ENCODE measurements at places on chromosomes 1 and 21.

DNA sequence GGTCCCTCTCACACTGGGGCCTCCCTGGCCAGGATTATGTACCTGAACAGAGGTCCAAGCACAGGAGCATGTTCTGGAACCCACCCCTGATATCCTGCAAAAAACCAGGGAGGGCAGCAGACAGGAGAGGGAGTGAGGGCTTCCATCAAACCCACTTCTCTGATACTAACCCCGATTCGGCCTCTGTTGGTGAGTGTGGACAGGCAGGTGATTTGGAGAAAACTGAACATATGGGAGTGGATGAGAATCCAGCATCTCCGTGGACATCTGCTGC lies 215.3 kb downstream of the MATN1 start:
- peak; percentile 35 for DNase-seq

- no peak for DNase-seq
These were observed 42.2 kb downstream of the CLDN14 start for GRCh38 chr21:36437745-36438128.

DNA sequence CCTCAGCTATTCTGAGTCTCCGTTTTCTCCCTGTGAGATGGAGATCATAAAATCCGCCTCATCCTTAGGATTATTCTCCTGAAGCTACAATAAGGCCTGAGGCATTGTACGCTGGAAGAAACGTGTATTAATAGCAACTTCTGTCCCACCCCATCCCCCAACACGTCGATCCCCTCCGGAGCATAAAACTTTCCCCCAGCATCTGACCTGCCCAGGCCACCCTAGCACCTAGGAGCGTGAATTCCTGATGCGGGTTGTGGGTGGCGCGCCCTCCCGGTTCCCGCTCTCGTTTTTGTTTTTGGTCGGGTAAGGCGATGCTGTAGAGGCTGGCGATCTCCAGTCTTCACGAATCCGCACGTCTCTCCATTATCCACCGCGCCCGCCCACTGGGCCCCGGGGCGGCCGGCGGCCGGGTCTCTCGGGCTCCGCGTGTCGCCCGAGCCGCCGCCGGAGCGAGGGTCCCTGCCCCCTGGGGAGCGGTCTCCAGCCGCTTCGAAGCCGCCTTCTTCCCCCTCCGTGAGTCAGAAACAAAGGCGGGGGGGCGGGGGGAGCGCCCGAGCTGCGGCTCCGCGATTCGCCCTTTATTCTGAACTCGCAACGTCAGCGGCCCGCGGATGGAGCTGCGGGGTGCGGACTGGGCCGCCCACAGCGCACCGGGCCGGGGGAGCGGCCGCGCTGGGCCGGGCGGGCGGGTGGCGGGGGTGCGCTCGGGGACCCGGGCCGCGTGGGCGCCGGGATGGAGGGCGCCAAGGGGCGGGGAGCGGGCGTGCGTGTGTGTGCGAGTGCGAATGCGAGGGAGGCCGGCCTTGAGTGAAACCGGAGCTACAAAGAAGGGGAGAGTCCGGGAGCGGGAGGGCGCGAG lies at the start of gene PLEKHO1:
PLEKHO1 (plus strand) TSS at position 646 of the 862 bp plus-strand sequence. CDS start 342 bp downstream, outside the sequence.
- DNase-seq: peak; percentile 96

- DNase-seq: no peak
These were observed 56.0 kb upstream of the LAMC2 start for GRCh38 chr1:183129921-183130690.

Measured in coronary artery (tissue), 2 donors.